ENCODE measurements at places on chromosomes 11 and 22. TPM values are rescaled to one million over a fixed set of nuclear protein-coding genes. Genes with fewer than 3 reads are reported as not detected.

Gene SEPTIN3
- 19.4 TPM for polyA plus RNA-seq

Gene TMEM191B
- 5.3 TPM for polyA plus RNA-seq

Gene CRYBA4
- 1.2 TPM for polyA plus RNA-seq

Gene DSCAML1
- polyA plus RNA-seq: 0.28 TPM

GRCh38 chr22:23243006-23243573 lies 62.8 kb downstream of the BCR start:
- peak; percentile 96 for DNase-seq

DNA sequence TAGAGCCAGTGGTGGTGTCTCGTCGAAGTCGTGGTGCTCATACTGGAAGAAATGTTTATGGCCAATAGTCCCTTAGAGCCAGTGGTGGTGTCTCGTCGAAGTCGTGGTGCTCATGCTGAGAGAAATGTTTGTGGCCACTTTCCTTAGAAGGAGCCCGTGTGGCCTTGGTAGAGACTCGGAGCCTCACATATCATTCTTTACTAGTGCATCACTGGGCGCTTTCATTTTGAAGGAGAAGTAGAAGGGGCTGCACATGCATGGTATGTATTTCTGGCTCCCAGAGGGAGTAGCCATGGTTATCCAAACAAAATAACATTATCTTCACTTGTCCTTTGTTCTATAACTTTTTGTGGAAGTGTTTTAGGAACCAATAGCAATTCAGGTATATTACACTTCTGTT lies 69.5 kb downstream of the JAM3 start:
- no peak for DNase-seq

GRCh38 chr22:44686873-44687600 lies 15.0 kb upstream of the PRR5 start:
- no peak for DNase-seq

DNA sequence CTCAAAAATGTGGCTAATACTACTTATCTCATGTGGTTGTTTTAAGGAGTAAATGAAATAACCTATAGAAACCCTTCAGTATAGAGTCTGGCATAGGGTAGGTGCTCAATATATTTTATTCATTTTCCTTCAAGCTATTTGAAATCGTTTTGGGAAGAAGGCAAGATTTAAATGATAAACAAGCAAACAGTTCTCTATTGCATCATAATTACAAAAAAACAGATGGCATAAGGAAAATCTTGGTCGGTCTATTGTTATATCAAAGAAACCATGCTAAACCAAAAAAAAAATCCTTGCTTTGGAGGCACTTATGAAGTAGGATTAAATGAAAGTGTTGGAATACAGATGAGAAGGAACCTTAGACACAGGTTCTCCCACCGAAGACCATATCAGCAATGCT lies 4.7 kb downstream of the ZNF202 start:
- no peak for DNase-seq

Data from GM23338 (cell line).